ENCODE measurements at places on chromosomes 4 and X.
A peak's percentile ranks its signal among the peaks of the same experiment; 100 is the strongest.

GRCh38 chr4:48585401-48585800 is 95.3 kb downstream of the ZAR1 start:
- no peak for DNase-seq

- DNase-seq: peak; percentile 77
Observed at GRCh38 chr4:184538023-184538599, 63.8 kb upstream of the IRF2 start.

DNA sequence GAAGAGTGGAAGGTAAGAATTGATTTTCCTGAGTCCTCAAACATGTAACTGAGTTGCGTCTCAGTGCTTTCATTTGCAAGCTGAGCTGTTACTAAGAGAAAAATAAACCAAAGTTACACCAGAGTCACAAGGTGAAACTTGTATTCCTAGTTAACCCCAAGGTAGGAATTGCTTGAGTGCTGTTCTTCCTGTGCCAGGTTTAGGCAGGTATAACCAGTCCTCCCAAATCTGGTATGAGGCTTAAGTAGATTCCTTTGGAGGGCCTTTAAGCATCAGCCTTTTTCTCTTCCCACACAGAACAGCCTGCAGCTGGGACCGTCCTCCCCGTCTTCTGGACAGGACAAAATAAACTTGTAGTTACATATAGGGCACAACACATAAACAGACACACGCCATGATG is 2.3 kb upstream of the BTC start:
- DNase-seq: no peak

DNA sequence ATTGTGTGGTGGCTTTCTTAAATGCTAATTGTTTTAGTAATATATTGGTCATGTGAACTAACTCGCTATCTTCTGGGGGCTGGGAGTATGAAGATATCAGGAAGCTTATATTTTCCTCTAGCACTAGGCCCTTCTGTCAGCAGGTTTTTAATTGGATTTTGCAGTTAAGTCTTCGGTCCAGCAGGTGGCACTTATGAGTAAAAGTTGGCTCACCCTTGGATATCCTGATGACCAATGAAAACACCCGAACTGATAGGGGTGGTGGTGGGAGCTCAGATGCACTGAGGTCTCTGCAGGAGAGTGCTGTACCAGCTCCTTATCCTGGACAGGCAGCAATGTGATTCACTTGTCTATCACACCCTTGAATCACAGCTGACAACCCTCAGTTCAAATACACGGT is 1365.8 kb upstream of the DIAPH2 start:
- no peak for DNase-seq

- no peak for DNase-seq
Observed at GRCh38 chrX:141279476-141279875, 37.2 kb upstream of the SPANXC start.

DNA sequence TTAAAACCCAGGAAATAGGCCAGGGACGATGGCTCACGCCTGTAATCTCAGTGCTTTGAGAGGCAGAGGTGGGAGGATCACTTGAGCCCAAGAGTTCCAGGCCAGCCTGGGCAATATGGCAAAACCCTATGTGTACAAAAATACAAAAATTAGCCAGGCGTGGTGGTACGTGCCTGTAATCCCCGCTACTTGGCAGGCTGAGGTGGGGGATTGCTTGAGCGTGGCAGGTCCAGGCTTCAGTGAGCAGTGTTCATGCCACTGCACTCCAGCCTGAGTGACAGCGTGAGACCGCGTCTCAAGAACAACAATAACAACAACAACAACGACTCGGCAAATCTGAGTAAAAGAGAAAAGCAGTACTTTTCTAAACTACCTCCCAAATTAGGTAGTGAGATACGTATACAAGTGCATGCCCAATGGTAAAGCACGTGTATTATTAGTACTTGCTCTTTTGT is 13.0 kb upstream of the NDUFC1 start:
- no peak for DNase-seq

GRCh38 chr4:66688674-66689073 is 856.6 kb downstream of the CENPC start:
- DNase-seq: no peak

DNA sequence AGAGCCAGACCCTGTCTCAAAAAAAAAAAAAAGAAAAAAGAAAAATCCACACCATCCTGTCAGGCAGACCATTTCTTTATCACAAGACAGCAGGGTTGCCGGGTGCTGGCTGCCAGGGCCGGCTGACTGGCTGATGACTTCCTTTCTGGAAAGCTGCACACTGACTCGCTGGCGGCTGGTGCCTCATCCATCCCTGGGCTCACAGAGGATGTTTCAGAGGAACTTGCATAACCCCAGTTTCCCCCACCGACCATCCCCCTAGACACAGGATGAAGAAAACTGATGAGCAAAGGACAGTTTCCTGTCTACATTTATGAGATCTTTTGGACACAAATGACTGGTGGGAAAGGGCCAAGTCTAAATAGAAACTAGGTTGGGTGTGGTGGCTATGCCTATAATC is 14.1 kb downstream of the HPSE start:
- DNase-seq: peak; percentile 27

DNA sequence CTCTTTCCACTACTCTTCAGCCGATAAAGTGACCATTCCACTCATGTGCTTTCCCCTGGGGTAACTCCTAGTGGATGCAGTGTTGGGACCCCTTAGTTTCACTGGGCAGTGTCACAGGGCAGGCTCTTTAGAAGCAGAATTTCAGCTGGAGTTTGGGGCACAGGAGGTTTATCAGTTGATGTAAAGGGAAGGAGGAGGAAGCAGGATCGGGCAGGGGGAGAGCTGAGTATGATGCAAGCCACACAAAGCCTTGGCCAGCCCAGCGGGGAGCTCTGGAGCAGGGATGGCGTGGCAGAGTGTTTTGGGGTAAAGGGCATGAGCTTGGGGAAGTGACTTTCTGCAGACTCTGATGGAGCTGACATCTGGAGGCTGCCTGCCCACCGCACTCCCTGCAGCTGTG is 19.3 kb downstream of the WDR13 start:
- DNase-seq: no peak

- DNase-seq: no peak
Observed at GRCh38 chrX:3815896-3816664, 102.6 kb upstream of the PRKX start.

- DNase-seq: no peak
Observed at GRCh38 chr4:14392378-14392777, 609.9 kb upstream of the CPEB2 start.

DNA sequence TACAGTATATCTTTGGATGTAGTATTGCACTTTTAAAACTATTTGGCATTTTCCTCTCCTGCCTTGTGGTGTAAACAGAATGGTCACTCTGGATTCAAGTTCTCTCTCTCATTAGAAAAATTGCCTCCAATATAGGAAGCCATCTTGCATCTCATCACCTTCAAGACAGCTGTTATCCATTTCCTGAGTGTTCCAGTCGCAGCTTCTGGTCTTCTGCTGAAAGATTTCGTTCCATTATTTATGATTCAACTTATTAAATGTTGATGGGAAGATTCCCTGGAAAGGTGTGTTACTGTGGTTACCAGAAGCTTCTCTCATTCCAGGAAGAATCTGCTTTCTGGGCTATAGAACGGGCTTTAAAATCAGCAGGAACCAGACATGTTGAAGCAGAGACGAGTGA is 568.3 kb upstream of the SLIT2 start:
- peak; percentile 47 for DNase-seq

GRCh38 chr4:74930162-74930561 is 2.8 kb upstream of the PARM1 start:
- no peak for DNase-seq

GRCh38 chr4:184348311-184349233 is 125.8 kb downstream of the IRF2 start:
- DNase-seq: no peak

- DNase-seq: no peak
Observed at GRCh38 chr4:182843808-182844325, 73.3 kb downstream of the DCTD start.

DNA sequence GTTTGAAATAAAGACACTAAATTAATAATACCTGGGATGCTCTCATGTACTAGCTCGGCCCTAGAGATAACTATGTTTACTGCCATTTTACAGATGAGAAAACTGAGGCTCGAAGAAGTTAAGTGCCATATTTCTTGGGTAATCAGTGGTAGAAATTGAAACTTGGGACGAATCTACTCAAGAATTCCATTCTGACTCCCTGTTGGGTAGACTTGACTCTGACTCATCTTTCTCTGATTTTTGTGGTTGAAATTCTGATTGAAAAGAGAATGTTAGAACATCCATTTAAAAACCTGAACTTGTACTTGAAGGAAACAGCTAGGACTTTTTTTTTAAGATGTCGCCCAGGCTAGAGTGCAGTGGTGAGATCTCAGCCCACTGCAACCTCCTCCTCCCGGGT is 50.1 kb upstream of the NSUN7 start:
- DNase-seq: peak; percentile 59

GRCh38 chrX:102042372-102043325 is 82.8 kb upstream of the TCEAL2 start:
- no peak for DNase-seq

DNA sequence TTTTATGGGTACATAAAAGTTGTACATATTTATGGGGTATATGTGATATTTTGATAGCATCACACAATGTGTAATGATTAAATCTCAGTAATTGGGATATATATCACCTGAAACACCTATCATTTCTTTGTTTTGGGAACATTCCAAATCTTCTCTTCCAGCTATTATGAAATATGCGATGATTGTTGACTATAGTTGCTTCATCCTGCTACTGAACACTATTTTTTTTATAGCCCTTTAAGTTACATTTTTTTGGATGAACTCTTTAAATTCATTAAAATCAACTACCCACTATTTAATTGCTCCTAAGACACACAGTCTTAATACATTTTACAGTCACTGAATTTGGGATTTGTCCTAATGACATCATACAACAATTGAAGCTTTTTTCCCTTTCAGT is 212.9 kb downstream of the BMPR1B start:
- DNase-seq: no peak

DNA sequence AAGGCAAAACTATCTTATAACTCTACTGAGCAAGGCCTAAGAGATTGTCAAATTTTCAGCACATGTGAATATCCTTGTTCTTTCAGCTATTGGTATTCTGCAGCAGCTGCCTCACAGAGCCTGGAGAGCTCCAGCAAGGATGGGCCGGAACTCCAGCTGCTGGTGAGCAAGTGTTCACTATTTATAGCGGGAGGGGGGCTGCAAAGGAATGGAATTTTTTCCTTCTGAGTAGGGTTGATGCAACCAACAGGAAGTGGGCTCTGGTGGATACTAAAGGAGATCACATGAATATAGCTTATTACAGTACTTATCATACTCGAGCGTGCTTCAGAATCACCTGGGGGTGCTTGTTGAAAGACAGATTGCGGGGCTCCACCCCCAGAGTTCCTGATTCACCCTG is 20.2 kb upstream of the SETD7 start:
- DNase-seq: peak; percentile 70

- DNase-seq: no peak
Observed at GRCh38 chr4:179836179-179837075, 2394.2 kb upstream of the AGA start.

GRCh38 chr4:114040319-114041116 is 61.1 kb upstream of the ARSJ start:
- no peak for DNase-seq

DNA sequence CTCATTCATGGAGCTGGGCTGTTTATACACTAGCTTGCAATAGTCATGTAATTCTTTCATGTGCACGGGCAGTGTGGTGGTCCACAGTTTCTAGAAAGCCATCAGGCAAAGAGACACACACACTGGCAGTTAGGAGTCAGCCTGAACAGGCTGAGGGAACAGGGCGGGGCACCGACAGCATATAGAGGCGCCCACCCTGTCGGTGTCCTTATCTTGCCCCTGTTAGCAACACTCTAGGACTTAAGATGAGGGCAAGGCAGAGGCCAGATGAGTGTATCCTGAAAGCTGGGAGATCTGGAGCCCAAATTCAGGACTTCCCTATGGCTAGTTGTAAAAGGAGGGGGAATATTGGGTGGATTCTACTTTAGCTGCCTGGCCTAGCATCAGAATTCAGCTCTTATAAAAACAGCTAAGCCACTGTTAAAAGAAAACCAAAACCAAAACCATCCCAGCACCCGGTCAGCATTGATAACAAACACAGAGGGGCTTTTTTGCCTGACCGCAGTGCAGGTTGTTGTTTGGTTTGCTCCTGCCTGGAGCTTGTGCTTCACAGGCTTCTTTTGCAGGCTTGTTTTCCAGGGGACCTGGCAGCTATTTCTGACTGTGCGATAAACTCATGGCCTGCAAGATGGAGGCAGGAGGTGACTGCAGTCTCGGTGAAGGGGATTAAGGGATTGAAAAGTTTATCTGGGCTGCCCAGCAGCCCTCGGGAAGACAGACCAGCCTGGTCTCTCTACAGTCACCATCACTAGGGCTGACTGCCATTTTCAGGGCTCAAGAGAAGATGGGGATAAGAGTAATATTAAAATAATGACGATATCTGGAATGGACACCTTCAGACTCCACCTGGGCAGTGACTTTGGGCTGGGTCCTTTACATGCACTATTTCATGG is 638.9 kb downstream of the MID1IP1 start:
- DNase-seq: no peak

- peak; percentile 0 for DNase-seq
Observed at GRCh38 chrX:135931644-135932487, 38.4 kb downstream of the SAGE1 start.

GRCh38 chrX:38807873-38808272 is 6.6 kb downstream of the MID1IP1 start:
- no peak for DNase-seq

DNA sequence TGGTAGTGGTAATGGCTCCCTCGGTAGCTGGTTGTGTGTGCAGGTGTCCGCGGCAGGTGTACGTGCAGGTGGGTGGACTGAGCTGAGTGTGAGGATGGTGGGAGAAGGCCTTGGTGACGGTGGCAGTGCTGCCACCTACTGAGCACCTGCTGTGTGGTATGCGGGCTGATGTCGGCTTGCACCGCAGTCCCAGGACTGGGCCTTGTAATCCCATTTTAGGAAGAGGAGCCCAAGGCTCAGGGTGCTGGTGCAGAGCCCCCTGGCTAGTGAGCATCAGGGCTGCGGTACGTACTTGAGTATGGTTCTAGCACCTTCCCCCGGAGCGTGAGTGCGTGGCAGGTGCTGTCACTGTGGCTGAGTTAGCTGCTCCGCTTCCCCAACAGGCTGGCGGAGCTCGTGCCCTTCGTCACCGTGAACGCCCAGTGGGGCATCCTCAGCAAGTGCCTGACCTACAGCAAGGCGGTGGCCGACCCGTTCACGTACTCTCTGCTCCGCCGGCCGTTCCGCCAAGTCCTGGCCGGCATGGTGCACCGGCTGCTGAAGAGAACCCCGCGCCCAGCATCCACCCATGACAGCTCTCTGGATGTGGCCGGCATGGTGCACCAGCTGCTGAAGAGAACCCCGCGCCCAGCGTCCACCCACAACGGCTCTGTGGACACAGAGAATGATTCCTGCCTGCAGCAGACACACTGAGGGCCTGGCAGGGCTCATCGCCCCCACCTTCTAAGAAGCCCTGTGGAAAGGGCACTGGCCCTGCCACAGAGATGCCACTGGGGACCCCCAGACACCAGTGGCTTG is 5.7 kb upstream of the CPZ start:
- no peak for DNase-seq

- no peak for DNase-seq
Observed at GRCh38 chr4:102388611-102389010, 43.3 kb upstream of the SLC39A8 start.

DNA sequence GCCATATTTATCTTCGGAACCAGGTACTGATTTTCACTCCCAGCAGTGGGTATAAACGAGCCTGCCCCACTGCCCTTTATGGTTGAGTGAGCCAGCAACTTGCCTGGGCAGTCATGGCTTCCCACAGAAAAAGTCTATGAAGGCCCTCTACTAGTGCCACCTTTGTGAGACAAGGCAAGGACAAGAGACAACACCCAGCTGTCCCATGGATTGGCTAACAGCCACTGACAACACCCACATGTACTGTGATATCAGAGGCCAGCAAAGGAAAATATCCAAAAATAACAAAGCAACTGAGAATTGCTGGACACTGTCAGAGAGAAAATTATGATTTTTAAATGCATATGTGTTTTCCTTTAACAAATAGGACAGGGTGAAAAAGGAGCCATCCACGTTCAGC is 248.4 kb upstream of the TTC29 start:
- DNase-seq: no peak
